Stimulated activated CD8-positive, alpha-beta memory T cell treated with anti-CD3 and anti-CD28 coated beads, Interleukin-7, amount 100 ng/mL, for 48 hours (primary cell): ENCODE measurements at places on chromosomes 7 and 10.

DNA sequence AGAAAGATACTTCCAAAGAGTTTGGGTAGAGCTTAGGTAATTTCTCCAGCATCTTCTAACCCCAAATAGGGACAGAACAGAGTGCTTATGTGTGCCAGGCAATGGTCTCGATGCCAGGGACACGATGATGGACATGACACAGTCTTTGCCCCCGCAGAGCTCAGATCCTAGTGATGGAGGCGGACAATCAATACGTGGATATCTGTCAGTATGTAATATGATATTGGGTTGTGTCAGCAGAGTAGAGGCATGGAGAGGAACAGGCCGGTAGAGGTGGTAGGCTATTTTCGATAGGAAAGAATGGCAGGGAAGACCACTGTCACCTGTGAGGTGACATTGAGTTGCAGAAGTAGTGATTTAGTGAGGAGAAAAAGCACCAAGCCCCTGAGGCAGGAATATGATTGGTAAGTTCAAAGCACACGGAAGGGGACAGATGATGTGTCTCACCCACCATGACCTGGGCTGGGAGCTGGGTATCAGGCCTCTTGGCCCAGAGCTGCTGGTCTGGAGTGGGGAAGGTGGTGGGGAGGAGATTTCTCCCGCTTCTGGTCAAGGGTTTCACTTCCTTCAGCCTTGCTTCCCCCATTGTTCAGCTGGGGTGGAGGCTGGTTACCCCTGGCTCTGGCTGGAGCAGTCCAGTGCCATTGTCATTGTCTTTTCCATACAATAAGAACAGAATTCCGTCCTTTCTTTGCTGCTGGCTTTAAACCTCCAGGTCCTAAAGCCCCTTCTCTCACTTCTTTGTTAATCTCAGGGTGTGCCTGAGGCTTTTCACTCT is 36.0 kb upstream of the SRGN start:
- DNase-seq, result no peak

DNA sequence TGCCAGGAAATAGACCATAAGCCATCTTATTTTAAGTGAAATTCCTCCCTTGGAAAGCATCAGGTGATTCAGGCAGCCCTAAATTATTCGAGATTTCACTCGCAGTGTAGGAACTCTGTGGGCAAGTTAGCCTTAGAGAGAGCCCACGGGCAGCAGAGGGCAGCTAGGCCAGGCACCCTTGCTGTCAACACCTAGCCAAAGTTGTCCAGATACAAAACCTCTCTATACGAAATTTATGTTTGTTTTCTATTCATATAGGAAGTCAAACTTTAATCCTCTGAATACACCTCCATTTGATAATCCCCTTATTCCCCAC is 1043.5 kb downstream of the GATA3 start:
- DNase-seq, result no peak

- DNase-seq, result no peak
Observed at GRCh38 chr10:111077479-111077784, 603 bp downstream of the ADRA2A start.

DNA sequence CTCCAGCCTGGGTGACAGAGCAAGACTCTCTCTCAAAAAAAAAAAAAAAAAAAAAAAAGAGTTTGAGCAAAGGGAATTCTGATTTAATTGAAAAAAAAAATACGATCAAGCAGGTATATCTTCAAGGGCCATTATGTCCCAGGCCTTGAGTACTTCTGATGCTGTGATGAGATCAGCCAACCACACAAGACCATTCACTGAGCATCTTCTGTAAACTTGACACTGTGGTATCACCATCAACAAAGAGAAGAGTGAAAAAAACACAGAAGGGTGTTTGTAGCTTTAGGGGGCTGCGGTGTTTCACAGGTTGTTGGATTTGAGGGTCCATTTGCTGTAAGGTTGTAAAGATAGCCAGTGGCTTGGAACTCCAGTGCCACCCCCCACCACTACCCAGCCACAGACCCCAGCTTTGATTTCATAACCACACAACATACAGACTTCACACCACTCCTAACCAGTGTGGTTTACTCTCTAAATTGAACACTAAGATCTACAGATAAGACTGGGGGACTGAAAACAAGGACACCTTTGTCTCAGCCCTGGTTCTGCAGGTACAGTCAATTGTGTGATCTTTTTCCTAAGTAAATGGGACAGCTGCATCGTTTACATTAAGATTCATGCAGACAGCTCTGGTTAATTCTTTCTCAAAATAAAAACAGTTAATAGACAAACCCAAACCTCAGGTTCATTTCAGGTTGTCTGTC is 66.4 kb downstream of the CDC123 start:
- no peak for DNase-seq

- no peak for DNase-seq
Observed at GRCh38 chr10:70930263-70931000, 42.1 kb upstream of the PCBD1 start.

- DNase-seq, result no peak
Observed at GRCh38 chr7:18352339-18353255, 143.0 kb upstream of the HDAC9 start.
